GM03348 (cell line): ENCODE measurements at places on chromosomes 1 and 21.

DNA sequence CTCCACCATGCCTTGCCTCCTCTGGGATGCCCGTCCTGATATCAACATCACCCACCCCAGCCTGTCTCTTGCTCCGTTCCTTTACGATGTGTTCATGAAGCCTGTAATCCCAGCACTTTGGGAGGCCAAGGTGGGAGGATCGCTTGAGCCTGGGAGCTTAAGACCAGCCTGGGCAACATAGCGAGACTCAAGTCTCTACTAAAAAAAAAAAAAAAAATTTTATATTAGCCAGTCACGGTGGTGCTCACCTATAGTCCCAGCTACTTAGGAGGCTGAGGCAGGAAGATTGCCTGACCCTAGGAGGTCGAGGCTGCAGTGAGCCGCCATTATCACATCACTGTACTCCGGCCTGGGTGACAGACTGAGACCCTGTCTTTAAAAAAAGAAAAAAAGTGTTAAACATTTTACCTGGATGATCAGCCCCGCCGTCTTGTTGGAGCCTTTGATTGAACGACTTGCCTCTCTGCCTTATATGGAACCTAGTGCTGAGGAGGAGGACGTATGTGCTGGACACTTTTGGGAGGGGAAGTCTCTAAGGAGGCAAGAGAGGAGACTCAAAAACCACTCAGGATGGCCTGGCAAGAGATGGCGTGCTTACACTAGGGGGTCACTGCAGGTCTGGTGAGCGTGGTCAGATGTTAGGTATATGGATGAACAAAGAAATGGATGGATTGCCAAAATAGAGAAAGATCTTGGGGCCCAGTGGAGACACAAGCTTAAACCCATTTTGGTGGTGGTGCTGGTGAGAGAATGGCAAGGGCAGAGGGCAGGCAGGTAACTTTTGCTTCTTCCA is 80.5 kb upstream of the IFFO2 start:
- no peak for DNase-seq

DNA sequence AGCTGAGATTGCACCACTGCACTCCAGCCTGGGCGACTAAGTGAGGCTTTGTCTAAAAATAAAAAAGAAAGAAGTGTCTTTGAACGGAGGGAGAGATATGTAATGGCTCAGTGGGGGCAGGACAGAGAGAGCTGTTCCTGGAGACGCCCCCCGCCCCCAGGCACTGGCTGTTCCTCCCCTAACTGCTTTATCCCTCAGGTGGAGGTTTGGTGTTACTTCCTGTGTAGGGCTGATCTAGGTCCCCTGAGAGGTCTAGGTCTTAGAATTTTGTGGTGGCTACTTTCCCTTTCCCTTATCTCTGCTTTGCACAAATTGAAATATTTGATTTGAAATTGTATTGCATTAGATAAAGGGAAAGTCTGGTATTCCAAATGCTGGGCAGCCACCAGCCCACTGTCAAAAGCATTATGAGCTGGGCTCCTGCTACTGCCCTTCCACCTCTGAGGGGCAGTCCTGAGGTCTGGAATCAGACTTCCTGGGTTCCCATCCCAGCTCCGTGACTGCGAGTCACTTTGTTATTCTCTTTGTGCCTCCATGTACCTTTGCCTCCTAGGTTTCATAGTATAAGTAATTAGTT is 134.8 kb upstream of the KIF26B start:
- DNase-seq: no peak

DNA sequence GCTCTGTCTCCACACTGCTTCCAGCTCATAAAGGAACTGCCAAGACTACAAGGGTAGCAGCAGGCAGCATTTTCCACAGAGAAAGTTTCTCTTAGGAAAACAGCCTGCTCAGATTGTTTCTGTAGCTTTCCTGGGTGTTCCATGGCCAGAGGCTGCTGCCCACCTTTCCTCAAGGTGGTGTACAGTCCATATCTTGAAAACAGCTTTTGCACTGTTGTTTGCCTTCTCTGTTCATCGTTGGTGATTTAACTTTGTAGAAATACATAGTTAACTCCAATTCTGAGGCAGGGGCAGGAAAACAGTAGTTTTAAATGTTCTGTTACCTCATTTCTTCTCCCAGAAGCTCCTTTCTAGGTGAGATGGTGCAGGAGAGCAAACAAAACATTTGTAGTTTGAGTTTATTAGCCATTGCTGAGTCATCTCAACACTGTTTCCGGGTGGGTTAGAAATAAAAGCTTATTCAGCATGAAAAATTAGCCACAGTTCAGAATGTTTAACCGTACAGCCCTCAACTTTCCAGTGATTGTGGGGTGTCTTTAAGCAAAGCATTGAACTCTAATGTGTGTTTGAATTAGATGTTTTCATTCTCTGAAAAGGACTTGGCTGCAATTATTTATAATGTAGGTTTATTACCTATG is 41.7 kb downstream of the DIP2A start:
- DNase-seq: peak; percentile 28

- DNase-seq: no peak
Observed at GRCh38 chr1:11676386-11677103, 4.4 kb downstream of the MAD2L2 start.

- DNase-seq: no peak
Observed at GRCh38 chr1:25146451-25146855, 85.8 kb downstream of the SYF2 start.

DNA sequence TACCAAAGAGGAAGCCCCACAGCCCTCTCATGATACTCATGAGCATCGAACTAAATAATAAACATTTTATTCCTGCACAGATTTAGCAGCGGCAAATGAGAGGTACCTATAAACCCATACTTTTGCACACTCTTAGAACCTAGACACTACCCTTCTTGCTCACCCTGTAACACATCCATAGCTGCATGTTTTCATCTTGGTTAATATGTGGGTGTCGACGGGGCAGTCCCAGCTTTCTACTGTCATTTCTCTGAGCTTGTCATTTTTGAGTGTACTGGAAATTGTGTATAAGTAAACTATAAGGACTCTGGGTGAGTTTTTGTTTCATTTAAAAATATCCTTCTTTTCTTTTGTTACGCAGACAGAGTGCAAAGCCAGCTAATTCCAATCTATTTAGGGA is 25.5 kb downstream of the OVGP1 start:
- no peak for DNase-seq

GRCh38 chr1:33133478-33134105 is 48.3 kb downstream of the TRIM62 start:
- no peak for DNase-seq

GRCh38 chr1:186239171-186239570 is 135.9 kb downstream of the TPR start:
- peak; percentile 19 for DNase-seq

DNA sequence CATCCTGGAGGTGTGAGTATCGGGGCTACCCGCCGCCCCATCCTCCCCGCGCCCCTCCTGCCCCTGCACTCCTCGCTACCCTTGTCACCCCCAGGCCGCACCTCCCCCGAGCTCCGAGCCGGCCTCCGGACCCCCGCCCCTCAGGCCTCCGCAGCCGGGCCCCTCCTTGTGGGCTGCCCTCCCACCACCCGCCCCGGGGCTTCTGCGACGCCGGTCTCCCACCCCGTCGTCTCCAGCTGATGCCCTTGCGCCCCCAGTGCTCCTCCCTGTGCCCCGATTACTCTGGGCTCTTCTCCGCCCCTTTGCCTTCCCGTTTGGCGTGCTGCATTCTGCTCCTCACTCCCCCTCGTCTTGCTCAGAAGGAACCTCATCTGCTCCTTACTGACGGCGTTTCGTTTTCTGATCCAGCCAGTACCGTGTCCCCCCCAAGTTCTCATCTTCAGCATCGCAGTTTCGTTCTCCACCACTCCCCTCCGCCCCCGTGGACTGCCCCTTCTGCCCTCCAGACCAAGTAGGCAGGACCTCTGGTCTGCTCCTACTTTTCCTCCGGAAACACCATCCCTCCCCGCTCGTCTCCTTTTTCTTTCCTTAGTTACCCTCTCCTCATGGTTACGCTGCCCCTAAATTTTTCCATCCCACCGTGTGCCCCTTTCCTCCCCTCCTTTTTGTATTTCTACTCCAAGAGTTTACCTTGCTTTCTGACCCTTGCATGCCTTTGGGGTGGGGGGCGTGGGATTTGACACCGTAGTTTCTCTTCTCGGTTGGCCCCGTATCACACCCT is 841 bp downstream of the SNX27 start:
- DNase-seq: peak; percentile 48

DNA sequence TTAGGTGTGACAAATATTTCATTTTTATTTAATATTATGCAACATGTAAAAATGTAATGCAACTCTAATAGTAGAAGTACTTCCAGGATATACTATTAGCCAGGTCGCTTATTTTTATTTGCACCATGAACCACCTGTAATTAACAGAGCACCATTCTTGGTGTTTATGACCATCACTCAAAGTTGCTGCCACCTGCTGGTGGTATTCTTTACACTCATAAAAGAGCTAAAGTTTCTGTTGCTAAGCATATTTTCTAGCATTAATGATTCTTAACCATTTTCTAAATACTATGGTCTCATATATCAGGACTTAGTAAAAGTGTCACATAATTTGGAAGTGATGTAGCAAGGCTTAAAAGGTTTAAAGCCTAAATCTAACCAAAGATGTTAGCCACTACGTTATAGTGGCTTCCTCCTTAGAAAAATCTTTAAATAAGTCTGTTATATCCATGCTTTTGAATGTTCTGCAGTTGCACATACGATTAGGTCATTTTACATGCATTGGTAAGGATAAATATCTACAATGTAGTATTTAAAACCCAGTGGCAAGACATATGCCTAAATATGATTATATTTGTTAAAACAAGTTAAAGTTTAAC is 244.5 kb downstream of the NEGR1 start:
- peak; percentile 35 for DNase-seq

GRCh38 chr1:31712068-31712467 is 8.3 kb upstream of the COL16A1 start:
- peak; percentile 40 for DNase-seq

DNA sequence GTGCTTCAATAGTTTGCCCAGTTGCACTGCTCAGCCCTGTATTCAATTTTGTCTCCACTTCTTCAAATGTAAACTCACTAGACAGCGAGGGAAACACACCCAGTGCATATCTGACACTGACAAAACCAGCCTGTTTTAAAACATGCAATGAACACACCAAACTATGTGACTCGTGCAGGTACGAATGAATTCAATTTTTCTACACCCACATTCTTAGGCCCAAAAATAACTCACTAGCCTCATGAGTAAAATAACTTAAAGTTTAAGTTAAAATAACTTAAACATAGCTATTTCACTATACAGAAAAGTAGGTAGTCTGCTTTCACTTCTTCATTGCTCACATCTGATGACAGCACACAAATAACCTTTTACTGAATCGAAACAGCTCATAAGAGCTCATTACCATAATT is 21.1 kb downstream of the TTC13 start:
- DNase-seq: no peak

- no peak for DNase-seq
Observed at GRCh38 chr1:74343216-74343615, 108.0 kb downstream of the TNNI3K start.

GRCh38 chr1:39722495-39722894 is 16.2 kb upstream of the PPIE start:
- no peak for DNase-seq

DNA sequence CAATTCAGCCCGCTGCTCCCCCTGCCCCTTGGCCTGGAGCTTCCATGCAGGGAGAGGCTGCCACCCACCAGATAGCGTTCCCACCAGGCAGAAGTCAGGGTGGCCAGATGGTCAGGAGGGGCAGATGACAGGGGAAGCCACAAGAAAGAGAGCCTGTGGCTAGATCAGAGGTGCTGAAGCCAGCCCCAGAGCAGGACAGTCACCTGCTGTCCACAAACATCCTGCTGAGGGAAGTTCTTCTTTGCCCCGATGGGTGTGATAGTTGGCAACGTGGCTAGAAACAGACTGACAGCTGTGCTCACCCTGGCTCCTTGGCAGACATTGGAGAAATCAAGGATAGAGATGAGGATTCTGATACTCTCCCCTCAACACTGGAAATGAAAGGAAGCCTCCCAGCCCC is 27.2 kb upstream of the SRP9 start:
- no peak for DNase-seq

GRCh38 chr1:212752934-212753497 is 38.6 kb downstream of the NSL1 start:
- peak; percentile 13 for DNase-seq

- no peak for DNase-seq
Observed at GRCh38 chr1:62269851-62270495, 49.3 kb downstream of the KANK4 start.

DNA sequence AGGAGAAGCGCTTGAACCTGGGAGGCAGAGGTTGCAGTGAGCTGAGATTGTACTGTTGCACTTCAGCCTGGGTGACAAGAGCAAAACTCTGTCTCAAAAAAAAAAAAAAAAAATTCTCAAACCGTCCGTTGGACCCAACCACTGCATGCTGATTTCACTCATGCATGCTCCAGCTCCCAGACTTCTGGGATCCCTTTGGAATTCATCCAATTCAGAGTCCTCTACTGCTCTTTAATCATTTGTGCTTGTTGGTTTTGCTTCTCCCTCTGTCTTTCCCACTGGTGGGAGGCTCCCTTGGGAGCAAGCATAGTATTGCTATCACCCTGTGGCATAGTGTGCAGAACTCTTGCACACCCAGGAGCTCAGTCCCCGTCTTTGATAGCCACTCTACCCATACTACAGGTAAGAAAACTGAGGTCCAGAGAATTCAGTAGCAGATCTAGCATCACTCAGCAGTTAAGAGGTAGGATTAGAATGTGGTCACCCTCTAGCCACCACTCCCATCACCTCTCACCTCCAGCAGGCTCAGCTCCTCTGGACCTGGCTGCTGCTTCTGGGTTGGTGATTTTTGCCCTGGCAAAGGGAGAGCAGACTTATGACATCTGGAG is 3.1 kb upstream of the LMNA start:
- DNase-seq: no peak

DNA sequence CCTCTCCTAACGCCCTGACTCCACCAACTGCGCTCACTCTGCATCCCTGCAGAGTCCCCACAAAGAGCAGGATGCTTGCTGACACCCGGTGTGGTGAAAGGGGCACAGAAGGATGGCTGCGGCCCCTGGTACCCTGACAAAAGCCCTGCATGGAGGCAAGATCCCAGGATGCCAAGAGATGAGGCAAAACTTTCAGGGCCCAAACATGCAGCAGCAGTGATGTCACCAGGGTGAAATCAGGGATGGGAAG is 36.6 kb downstream of the SLC9A1 start:
- no peak for DNase-seq

- no peak for DNase-seq
Observed at GRCh38 chr1:99228153-99228552, 36.1 kb upstream of the PLPPR4 start.

GRCh38 chr1:248923352-248924338 is 17.6 kb downstream of the PGBD2 start:
- no peak for DNase-seq

GRCh38 chr1:79224537-79224936 is 218.0 kb upstream of the ADGRL4 start:
- DNase-seq: no peak

GRCh38 chr1:180167721-180168467 is 13.2 kb downstream of the QSOX1 start:
- DNase-seq: no peak

GRCh38 chr1:29851691-29852090 is 615.4 kb downstream of the PTPRU start:
- no peak for DNase-seq

- DNase-seq: no peak
Observed at GRCh38 chr1:29642519-29642918, 406.2 kb downstream of the PTPRU start.

GRCh38 chr21:14480411-14481031 is 65.6 kb downstream of the SAMSN1 start:
- DNase-seq: no peak
